ENCODE measurements at places on chromosomes 4 and X.

DNA sequence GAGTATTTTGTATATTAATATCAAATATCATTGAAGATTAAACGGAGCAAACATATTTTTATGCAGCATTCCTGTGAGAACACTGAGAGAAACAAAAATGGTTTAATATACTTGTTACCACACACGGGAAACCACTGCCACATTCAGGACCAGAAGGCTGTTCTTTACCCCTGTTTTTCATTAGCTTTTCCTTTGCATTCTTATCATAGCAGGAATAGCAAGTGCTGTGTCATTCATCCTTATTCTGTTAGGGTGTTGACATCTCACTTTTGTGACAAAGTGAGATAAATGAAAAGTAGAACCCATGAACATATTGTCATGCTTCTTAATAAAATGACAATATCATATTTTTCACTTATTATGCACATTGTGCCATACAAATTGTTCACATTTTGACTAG, 212.4 kb upstream of the NDST4 start:
- DNase-seq: no peak

- no peak for DNase-seq
Measured at GRCh38 chr4:185681604-185682003, 130.4 kb downstream of the SORBS2 start.

- DNase-seq: peak; percentile 87
Measured at GRCh38 chr4:8537041-8537461, 43.1 kb upstream of the GPR78 start.

DNA sequence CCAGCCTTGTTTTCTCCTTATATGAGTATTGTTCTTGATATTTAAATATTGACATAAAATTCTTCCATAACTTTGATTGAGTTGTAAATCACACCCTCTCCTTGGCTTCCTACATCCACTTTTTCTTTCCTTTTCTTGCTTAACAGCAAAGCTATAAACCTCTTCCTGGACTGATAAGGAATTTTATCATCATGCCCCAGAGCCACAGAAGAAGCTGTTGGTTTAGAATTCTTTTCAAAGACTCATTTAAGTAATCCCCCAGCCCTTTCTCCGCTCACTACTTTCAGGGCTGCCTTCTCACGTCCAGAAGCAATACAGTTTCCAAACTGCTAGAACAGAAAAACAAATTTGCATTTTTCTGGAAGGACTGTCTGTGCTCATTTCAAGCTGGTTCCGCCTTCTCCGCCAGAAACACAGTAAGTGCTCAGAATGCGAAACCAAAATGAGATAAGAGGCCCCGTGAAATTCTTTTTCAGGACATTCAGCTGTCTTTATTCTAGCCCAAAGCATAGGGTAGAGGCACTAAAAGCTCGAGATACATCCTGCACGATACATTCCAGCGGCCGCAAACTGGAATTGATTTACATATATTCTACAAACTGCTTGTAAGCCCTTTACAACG, 849 bp downstream of the MID1 start:
- no peak for DNase-seq

GRCh38 chrX:107600366-107600765, 27.9 kb upstream of the PRPS1 start:
- no peak for DNase-seq

DNA sequence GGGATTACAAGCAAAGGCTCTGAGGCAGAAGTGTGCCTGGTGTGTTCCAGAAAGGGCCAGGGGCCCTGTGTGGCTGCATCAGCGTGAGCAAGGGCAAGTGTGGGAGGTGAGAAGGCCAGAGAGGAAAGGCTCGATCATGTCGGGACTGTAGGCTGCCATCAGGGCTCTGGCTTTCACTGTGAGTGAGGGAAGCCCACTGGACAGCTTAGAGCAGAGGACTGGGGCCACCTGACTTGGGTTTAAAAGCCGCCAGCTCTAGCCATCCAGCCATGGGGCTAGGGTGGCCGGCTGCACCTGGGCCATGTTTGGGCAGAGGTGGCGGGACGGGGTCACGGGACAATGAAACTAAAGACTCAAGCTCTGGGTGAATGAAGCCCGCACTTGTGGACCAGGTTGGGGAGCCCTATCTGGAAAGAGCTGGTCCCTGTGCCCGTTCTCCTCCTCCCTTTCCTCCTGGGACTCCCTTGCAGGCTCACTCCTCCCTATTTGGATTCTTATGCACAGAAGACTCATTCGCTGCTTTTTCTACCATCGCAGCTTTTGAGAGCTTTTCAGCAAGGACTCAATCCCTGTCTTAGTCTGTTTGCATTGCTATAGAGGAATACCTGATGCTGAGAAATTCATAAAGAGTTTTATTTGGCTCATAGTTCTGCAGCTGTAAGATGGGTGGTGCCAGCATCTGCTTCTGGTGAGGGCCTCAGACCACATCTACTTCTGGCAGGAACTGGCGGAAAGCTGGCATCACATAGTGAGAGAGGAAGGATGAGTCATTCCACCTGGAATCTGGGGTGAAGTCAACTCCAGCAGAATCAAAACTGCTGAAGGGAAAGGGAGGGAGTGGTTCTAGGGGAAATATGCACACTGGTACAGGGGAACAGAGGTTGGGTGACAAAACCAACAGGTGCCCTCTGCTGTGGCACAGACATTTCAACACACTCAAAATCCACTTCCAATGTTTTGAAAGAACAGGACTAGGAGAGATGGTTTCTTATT, 15.3 kb downstream of the CTAG1B start:
- DNase-seq: no peak

DNA sequence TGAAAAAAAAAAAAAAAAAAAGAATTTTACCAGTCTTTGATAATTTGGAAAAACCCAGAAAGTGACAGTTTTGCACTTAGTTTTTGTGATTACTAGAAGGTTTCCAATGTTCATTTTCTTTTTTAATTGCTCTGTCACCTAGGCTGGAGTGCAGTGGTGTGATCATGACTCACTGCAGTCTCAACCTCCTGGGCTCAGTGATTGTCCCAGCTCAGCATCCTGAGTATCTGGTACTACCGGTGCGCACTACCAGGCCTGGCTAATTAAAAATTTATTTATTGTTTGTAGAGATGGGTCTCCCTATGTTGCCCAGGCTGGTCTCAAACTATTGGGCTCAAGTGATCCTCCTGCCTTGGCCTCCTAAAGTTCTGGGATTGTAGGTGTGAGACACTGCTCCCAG, 3.3 kb downstream of the NUDT9 start:
- no peak for DNase-seq

- peak; percentile 31 for DNase-seq
Measured at GRCh38 chr4:89438102-89438831, 130.7 kb upstream of the GPRIN3 start.

DNA sequence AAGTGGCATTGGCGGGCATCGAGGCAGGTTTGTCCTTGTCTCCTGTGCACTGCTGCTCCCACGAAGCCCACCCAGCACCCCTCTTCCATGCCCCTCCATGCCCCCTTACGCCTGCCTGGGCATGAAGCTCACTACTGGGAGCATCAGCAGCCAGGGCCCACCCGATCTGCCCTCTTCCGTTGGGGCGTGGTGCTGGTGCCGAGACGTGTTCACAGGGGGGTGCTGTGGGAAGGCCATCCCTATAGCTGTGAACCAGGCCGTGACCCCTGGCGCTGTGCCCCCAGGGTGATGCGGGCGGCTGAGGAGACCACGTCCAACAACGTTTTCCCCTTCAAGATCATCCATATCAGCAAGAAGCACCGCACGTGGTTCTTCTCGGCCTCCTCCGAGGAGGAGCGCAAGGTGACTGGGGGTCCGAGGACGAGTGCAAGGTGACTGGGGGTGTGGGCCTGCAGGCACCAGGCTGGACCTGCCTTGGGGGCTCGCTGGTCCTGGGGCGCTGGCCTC, 19.3 kb upstream of the ADD1 start:
- no peak for DNase-seq
